ENCODE measurements at places on chromosomes 7 and 10.

DNA sequence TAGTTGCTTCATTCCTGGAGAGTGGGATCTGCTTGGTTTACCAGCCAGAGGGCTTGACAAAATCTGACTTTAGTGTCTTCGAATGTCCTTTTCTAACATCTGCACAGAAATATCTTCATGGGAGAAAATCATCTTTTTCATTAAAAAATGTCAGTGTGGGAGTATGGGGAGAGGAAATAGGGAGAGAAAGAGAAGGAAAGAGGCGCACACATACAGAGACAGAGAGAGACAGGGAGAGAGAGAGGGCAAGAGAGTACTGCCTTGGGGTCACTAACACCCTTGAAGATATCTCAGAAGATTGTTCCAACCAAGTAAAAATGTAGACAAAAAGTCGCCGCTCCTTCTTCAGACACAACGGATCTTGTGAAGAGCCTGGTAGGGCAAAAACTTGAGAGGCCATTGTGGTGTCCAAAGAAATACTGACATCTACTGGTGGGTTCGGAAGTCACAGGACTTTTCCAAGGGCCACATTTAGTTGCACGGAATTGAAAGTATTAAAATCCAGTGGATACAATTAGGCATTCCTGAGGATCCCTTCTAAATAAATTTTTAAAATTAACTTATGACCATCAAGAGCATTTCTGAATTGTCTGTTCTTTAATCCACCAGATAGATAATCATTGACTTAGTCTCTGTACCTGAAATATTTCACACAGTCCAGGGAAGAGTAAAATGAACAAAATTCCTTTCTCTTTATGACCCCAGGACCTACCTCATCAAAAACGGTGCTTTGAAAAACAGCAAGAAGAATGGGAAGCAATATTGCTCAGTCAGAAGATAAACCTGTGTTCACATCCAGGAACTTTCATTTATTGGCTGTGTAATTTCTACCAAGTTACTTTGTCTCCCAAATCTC is 29.7 kb downstream of the VIM start:
- DNase-seq, result peak; percentile 58

DNA sequence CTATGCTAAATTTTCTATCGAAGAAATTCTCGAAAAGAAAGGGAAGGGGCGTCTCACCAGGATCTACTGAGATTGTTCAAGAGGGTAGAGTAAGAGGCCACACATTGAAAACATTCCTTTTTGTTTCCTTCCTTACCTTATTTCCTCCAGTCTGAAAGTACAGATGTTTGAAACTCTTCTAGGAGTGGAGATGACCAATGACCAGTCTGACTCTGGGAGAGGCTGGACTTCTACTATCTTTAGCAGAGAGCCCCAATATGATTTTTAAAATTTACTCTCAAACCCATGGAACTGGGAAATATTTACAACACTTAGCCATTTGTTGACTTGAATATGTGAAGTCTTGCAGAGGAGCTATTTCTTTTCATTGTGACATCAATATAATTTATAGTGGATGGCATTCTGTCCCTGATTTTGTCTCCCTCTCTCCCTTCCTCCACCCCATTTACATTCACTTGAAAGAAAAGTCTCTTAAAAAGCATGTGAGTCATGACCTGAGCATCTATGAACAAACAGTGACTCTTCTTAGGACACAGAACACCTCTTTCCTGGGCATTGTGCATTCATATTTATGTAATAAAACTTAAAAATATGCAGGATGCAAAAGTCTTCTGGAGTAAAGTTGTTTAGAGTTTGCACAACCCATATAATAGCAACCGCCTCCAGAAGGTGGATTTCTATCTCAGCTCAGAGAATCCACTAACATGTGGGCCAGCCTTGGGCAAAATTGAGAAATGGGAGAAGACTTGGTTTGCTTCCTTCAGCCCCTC is 31.2 kb upstream of the BMPER start:
- peak; percentile 84 for DNase-seq

GRCh38 chr7:49333180-49333881 is 409.0 kb downstream of the CDC14C start:
- no peak for DNase-seq

- no peak for DNase-seq
Measured at GRCh38 chr7:46576950-46577349, 655.9 kb upstream of the IGFBP3 start.

- no peak for DNase-seq
Measured at GRCh38 chr7:106071999-106072714, 40.0 kb downstream of the SYPL1 start.

GRCh38 chr7:108294595-108294994 is 161.6 kb downstream of the NRCAM start:
- DNase-seq, result no peak

DNA sequence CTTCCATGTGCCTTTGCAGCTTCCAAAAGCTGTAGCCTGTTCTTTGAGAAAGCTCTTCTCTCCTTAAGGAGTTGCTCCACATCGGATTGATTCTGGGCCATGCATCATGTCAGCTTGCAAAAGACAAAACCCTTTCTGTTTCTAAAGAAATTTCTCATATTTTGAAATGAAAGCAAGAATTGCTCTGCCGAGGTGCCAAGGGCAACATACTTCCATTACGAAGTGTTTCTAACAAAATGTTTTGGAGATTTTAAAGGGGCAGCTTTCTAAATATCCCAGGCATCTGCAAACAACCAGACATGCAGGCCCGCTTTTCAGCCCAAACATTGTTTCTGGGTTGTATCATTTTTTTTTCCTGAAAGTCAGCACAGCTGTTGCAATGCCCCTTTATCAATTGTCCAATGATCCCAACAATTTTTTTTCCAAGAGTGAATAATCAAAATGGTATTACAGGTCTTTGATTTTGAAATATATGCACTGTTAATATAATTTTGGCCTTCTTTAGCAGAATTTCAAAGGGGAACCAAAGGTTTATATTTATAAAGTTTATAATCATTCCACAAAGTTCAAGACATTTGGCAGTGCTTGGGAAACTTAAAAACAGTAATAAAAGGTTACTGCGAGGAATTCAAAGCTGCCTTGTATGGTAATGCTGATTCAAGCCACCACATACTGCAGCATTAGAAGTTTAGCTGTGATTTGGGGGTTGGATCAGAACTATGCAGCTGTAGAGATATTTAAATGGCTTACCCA is 61.0 kb downstream of the TES start:
- DNase-seq, result no peak

DNA sequence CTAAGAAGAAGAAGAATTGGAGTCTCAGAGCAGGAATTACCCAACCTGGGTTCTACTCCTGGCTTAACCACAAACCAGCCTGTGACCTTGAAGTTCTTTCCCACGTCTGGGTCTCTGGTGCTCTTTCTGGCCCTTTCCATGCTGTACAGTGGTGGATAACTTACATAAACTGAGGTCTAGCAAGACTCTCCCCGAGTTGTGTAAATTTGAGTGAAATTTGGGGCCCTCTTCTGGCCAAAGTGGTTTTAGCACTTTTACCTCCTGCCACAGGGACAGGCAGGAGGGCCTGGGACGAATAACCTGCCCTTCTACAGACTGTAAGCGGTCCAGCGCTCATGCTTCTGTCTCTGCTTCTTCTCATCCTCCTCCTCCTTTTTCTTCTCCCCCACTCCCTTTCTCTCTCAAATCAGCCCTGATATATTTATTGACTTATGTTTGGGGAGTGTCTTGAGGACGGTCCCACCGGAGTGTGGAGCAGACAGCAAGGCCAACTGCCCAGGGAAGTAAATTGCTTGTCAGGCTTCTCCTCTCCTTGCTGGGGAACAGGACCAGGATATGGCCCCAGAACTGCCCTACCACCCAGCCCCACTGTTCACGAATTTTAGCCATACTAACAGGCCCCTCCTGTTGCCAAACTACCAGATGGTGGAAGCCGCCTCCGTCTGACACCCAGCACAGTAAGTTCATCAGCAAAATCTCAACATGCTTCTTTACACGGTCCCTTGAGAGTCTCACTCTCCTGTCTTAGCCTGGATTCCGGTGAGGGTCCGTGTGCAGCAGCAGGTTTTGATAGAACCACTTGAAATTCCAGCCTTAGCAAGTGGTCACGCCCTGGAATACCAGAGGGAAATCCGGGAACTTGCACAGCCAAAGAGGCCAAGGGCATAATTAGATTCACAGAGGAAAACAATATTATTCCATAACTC is 4.0 kb upstream of the SH3PXD2A start:
- peak; percentile 69 for DNase-seq

DNA sequence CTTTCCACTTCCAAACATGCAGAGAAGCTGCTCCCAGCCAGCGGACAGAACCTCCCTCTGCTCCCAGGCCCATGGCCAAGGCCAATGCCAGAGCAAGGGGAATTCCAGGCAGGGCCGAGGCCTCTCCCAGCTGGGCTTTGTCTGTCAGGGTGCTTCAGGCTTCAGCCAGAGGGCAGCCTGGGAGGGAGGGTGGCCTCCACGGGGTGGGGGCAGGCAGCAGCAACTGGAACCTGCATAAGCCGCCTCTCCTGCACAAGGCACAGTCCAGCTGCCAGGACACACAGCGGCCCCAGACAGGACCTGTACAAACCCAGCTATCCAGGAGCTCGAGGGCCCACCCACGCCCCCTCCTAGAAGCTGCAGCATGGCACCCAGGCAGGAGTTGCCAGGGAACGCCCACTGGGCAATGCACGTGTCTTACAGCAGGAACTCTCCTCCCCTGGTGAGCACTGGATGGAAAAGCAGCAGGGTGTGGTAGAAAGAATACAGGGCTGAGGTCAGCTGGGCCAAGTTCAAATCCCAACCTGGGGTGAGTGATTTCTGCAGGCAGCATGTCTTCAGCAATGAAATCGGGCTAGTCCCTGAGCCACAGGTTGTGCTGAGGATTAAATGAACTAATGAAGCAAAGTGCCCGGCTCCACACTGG is 7.6 kb downstream of the FAM53B start:
- DNase-seq, result peak; percentile 65

GRCh38 chr10:95459446-95460045 is 101.6 kb downstream of the SORBS1 start:
- no peak for DNase-seq

- DNase-seq, result no peak
Measured at GRCh38 chr10:3908183-3908582, 123.2 kb upstream of the KLF6 start.

DNA sequence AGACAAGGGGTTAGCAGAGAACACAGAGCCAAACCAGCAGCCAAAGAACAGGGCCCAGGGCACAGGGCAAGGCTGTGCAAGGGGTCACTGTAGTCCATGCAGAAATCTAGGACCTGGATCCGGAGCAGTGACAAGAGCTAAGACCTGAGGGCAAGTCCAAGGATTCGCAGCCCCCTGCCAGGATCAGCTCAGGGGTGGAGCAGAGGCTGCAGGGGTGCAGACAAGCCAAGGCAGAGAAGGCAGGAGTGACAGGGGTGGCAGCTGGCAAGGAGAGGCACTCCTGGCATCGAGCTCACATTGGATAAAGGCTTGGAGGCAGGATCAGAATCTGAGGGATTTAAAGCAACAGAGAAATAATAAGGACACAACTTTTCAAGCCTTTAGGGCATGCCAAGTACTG is 80.7 kb upstream of the NANOS1 start:
- no peak for DNase-seq

GRCh38 chr7:93332172-93332571 is 100.0 kb downstream of the VPS50 start:
- DNase-seq, result no peak

GRCh38 chr7:138900035-138900828 is 81.0 kb downstream of the KIAA1549 start:
- no peak for DNase-seq

DNA sequence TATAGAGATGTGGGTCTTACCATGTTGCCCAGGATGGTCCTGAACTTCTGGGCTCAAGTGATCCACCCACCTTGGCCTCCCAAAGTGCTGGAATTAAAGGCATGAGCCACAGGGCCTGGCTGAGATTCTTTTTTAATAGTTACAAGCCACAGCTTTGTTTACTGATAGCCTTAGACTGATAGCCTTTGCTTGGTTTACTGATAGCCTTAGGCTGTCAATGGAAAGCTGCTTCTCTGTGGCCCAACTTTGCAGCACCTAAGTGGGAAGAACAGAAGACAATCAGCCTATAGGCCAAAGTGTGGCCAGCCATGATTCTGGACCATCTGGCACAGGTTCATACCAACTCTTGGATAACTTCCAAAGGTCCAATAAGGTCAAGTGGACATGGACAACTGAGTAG is 24.1 kb upstream of the CDCA7L start:
- DNase-seq, result no peak

GRCh38 chr10:71217266-71218045 is 5.1 kb downstream of the UNC5B start:
- peak; percentile 41 for DNase-seq

DNA sequence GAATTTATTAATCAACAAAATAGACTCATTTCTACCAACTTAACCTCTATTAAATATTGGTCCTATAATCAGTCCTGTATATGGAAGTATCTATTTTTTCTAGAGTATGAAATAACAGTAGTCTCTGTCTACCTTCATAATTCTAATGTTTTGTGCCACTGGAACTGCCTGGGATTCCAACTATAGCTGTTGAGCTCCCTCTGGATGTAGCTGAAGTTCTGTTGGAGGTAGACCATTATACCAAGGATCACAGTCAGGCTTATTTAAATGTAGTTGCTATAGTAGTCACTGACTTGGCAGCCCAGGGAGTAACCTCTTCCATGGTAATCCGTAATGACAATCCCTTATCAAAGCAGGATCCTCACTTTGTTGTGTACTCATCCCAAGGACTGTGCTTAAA is 48.5 kb upstream of the PHYHIPL start:
- no peak for DNase-seq

GRCh38 chr7:24178811-24179570 is 105.0 kb upstream of the NPY start:
- DNase-seq, result no peak

- no peak for DNase-seq
Measured at GRCh38 chr7:41661596-41661995, 41.3 kb downstream of the INHBA start.

DNA sequence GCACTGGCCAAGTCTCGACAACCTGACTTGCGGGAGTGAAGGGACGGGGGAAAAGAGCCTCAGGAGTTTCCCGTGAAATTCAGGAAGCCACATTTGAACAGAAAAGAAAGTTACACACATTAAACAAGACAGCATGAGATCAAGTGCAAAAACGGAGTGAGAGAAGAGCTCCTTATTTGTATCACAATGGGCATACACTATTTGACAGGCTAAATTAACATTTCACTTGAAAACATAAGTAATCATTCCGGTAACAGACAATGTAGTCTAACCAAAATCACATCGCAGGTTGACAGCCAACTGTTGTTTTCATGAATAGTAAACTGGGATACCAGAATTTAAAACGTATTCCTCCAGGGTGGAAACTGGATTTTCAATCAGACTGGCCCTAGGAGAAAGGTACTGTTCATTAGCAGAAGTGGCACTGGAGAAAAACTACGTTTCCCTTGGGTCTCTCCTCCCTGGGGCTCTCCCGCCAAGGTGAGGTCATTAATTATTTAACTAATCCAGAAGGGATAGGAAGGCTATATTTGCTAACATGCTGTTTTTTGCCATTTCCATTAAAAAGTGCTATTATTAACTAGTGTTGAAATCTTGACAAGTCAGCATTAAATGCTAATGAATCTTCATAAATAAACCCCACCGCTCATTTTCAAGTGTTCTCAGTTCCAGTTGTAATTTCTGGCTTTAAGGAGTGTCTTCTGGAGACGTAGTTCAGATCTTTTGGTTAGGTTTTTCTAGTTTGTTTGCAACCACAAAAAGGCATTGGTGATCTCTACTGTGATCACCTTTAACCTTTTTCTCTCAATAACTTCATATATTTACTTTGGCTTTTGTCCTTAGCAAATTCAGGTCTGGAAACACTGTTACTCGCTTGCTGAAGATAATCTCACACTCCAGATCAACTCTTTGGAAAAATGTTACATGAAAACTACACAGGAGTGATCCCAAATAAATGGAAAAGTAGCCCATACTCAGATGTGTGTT is 25.1 kb downstream of the RHEB start:
- no peak for DNase-seq

- DNase-seq, result no peak
Measured at GRCh38 chr7:76310102-76310957, 7.9 kb downstream of the HSPB1 start.

- no peak for DNase-seq
Measured at GRCh38 chr10:16756561-16757221, 60.5 kb downstream of the RSU1 start.
